ENCODE measurements at places on chromosomes 6 and 20. TPM values are rescaled to one million over a fixed set of nuclear protein-coding genes. Genes with fewer than 3 reads are reported as not detected.
A peak's percentile ranks its signal among the peaks of the same experiment; 100 is the strongest.

Gene IL17A
- total RNA-seq, result not detected

Gene SPATS1
- total RNA-seq, result not detected

Gene ZC2HC1B
- not detected for total RNA-seq

Gene TBXT
- total RNA-seq, result not detected

GRCh38 chr20:49392745-49393144 is 89.7 kb downstream of the KCNB1 start:
- no peak overlapping the region for H3K27ac ChIP-seq
- H3K4me3 ChIP-seq, result no peak overlapping the region
- H3K4me1 ChIP-seq, result peaks cover 3% of the 10 kb centered on the region
- DNase-seq, result no peak
- H3K36me3 ChIP-seq, result no peaks in the 10 kb centered on the region
- H3K27me3 ChIP-seq, result no peaks in the 10 kb centered on the region

GRCh38 chr6:34565722-34566137 is 9.6 kb upstream of the SPDEF start:
- H3K36me3 ChIP-seq, result no peaks in the 10 kb centered on the region
- no peak overlapping the region for H3K27ac ChIP-seq
- DNase-seq, result no peak

DNA sequence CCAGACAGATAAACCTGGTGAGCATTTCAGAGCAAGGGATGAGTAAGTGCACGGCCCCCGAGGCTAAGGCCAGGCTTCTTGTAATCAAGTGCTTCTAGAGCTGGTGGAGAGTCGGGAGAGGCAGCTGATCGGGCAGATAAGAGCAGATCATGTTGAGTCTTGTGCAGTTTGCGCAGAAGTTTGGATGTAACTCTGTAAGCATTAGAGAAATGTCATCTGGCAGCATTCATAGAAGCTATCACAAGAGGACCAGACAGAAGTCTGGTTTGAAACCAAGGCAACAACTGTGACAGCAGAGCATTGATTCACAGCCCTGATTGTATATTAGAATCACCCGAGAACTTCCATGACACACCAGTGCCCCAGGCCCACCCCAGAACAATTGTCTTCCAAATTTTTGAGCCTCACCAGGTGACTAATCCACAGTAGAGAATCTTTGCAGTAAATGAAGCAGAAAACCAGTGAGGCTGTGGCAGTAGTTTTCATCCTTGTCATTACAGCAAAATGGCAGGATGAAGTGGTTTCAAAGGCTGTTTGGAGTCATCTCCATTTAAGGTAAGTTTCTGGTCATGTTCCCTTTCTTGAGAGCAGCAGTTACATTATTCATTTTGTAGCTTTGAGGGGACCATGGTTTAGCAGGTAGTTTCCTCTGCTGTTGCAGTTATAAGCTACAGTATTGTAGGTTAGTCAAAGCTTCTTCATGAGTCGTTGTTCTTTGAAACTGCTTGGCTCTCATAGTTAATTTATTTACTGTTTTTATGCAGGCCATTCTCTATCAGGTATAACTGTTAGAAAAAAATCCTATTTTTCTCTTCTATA is 84.1 kb downstream of the RNF217 start:
- no peak for DNase-seq
- no peaks in the 10 kb centered on the region for H3K27me3 ChIP-seq
- H3K4me1 ChIP-seq, result no peaks in the 10 kb centered on the region
- no peak overlapping the region for H3K27ac ChIP-seq
- H3K4me3 ChIP-seq, result no peak overlapping the region
- H3K36me3 ChIP-seq, result no peaks in the 10 kb centered on the region

DNA sequence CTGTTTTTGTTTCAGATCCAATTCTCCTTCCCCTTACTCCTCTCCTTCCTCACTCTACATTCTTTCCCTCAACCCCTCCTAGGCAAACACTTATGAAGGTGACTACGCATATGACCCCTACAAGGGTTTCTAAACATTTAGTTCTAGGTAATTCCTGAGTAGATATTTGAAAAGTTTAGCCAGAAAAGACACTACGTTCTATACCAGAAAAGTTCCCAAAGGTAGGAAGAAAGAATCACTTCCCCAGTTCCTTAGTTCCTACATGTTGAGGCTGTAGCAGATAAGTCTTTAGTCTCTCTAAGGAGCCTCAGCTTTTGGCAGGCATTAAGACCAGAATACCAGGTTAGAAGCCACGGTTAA is 11.6 kb downstream of the POU3F2 start:
- H3K36me3 ChIP-seq, result no peaks in the 10 kb centered on the region
- H3K4me3 ChIP-seq, result no peak overlapping the region
- peaks cover 32% of the 10 kb centered on the region for H3K27me3 ChIP-seq
- H3K27ac ChIP-seq, result no peak overlapping the region
- H3K4me1 ChIP-seq, result peaks cover 37% of the 10 kb centered on the region
- no peak for DNase-seq

DNA sequence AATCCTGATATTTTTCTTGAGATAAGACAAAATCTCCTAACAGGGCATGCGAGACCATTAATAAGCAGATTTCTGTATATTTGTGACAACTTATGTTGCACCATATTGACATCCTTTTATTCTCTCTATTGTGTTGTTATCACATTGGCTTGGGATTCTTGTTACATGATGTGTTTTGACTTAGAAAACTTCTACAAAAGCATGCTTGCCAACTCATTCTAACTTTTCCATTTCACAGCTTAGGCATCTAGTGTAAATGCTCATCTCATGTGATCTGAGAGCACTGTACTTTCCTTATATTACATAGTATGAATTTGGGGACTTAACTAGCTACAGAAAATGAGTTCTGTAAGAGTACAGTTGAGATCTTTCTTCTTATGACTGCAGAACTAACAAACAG is 1040.7 kb upstream of the ADGRB3 start:
- DNase-seq, result no peak
- H3K27ac ChIP-seq, result no peak overlapping the region
- no peaks in the 10 kb centered on the region for H3K27me3 ChIP-seq
- no peaks in the 10 kb centered on the region for H3K36me3 ChIP-seq

GRCh38 chr6:14674867-14675648 is 557.5 kb downstream of the CD83 start:
- peaks cover 19% of the 10 kb centered on the region for H3K4me1 ChIP-seq
- DNase-seq, result no peak
- H3K36me3 ChIP-seq, result no peaks in the 10 kb centered on the region

DNA sequence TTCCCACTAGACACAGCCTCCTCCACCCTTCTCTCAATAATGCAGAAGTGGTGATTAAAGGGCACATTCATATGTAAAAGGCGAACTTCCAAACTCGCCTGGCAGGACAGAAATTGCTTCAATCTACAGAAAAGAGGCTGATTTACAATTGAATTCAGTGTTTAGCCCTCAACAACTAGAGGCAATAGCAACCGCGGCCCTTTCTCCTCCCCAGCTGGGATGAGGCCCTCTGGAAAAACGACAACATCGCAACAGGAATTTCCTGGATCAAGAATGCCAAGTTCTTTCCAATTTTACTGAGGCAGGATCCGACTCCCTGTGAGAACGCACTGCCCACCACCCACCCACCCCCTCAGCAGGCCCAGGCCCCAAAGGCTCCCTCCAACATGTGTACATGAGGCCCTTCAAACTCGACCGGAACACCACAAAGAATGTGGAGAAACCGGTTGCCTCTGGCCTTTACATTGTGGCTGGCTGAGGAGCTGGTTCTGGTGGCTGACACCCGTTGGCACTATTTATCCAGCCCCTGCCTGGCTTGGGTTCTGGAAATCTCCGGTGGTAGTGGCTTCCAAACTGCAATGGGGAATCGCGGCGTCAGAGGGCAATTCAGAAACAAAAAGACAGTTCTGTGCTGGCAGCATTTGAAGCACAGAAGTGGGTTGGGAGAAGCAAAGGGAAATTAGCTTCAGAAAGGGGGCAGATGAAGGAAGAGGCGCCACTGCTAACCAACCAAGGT is 36.8 kb downstream of the ZMYND8 start:
- peaks cover 76% of the 10 kb centered on the region for H3K4me1 ChIP-seq
- H3K27ac ChIP-seq, result peak overlapping the region; percentile 100

DNA sequence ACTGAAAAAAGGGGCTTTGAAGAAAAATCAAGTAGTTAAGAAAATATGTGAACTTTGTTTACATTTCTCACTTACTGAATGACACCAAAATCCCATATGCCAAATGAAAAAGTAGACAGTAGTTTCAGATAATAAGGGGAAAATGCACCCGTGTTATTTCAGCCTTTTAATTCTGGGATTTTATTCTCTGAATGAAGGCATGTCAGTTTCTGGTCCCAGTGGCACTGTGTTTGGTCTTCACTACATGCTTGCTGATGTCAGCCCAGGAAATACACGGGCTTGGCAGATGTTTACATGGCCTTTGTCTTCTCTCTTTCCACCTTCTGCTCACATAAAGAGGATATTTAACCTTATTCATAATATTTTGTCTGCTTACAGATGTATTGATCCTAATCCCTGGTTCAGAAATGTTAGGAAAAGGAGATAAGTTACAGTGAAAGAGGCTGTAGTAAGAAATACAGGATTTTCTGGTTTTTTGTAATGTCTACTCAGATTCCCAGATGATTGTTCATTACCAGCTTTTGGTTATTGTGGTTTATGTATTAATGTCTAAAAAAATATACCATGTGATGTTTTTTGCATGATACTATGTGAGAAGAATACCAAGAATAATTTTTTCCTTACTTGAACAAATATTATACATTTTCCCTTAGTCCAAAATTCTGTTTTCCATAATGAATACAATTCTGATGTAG is 27.7 kb downstream of the DSE start:
- H3K4me1 ChIP-seq, result no peaks in the 10 kb centered on the region
- no peaks in the 10 kb centered on the region for H3K27me3 ChIP-seq
- no peak for DNase-seq
- H3K27ac ChIP-seq, result peak overlapping the region; percentile 49
- H3K4me3 ChIP-seq, result no peak overlapping the region
- peaks cover 6% of the 10 kb centered on the region for H3K36me3 ChIP-seq

GRCh38 chr6:169709293-169709692 is 7.4 kb downstream of the C6orf120 start:
- peaks cover 21% of the 10 kb centered on the region for H3K4me1 ChIP-seq
- H3K36me3 ChIP-seq, result peaks cover 54% of the 10 kb centered on the region
- no peak overlapping the region for H3K4me3 ChIP-seq
- H3K27ac ChIP-seq, result no peak overlapping the region
